ENCODE measurements at places on chromosomes 1 and 21.

DNA sequence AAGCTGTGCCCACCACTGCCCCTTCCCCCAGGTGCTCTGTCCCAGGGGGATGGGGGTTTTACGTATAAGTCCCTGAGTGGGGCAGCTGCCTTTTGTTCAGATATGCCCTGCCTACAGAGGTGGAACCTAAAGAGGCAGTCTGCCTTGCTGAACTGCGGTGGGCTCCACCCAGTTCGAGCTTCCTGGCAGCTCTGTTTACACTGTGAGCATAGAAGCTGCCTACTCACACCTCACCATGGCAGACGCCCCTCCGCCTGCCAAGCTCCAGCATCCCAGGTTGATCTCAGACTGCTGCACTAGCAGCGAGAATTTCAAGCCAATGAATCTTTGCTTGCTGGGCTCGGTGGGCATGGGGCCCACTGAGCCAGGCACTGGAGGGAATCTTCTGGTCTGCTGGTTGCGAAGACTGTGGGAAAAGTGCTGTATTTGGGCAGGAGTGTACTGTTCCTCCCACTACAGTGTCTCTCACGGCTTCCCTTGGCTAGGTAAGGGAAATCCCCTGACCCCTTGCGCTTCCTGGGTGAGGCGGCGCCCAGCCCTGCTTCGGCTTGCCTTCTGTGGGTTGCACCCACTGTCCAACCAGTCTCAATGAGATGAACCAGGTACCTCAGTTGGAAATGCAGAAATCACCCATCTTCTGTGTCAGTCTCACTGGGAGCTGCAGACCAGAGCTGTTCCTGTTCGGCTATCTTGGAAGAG is 17.6 kb upstream of the RWDD3 start:
- no peak for DNase-seq

- DNase-seq: no peak
These were observed 42.1 kb downstream of the KIF1B start for GRCh38 chr1:10252508-10252907.

GRCh38 chr1:207040181-207040533 is 7.6 kb upstream of the C1orf116 start:
- no peak for DNase-seq

- no peak for DNase-seq
These were observed 33.9 kb downstream of the TMEM51 start for GRCh38 chr1:15187175-15188129.

- no peak for DNase-seq
These were observed 307.7 kb downstream of the OMA1 start for GRCh38 chr1:58238846-58239245.

GRCh38 chr1:230123280-230124185 is 56.5 kb downstream of the GALNT2 start:
- DNase-seq: peak; percentile 31

DNA sequence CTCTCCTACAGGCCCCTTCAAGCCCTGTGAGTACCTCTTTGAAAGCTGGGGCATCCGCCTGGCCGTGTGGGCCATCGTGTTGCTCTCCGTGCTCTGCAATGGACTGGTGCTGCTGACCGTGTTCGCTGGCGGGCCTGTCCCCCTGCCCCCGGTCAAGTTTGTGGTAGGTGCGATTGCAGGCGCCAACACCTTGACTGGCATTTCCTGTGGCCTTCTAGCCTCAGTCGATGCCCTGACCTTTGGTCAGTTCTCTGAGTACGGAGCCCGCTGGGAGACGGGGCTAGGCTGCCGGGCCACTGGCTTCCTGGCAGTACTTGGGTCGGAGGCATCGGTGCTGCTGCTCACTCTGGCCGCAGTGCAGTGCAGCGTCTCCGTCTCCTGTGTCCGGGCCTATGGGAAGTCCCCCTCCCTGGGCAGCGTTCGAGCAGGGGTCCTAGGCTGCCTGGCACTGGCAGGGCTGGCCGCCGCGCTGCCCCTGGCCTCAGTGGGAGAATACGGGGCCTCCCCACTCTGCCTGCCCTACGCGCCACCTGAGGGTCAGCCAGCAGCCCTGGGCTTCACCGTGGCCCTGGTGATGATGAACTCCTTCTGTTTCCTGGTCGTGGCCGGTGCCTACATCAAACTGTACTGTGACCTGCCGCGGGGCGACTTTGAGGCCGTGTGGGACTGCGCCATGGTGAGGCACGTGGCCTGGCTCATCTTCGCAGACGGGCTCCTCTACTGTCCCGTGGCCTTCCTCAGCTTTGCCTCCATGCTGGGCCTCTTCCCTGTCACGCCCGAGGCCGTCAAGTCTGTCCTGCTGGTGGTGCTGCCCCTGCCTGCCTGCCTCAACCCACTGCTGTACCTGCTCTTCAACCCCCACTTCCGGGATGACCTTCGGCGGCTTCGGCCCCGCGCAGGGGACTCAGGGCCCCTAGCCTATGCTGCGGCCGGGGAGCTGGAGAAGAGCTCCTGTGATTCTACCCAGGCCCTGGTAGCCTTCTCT is 23.5 kb downstream of the UBE2T start:
- DNase-seq: no peak

DNA sequence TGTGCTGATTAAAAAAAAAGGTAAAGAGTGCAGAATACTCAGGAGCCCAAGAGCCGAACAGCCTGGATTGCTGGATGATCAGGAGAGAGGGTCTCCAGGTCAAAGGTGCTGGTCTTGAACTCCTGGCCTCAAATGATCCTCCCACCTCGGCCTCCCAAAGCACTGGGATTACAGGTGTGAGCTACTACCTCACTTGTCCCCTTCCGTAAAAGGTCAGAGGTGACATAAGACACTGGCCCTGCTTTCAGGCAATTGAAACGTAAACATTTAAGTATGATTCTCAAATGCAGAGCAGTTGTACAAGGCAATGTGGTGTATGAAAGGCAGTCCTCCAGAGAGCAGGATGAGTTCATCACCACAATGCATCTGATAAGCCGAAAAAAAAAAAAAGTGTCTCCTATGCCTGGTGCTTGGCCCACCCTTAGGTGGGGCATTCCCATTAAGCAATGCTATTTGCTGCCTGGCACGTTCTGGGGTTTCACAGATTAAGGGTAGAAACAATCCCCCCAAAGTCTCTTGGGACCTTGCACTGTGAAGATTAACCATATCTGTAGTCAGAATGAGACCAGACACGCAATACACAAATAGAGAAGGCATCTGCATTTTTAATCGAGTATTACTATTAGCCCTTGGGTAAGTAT is 47.7 kb downstream of the PARP1 start:
- peak; percentile 67 for DNase-seq

GRCh38 chr21:45957981-45958600 is 23.5 kb upstream of the COL6A1 start:
- DNase-seq: no peak

GRCh38 chr1:102191723-102192122 is 195.0 kb upstream of the OLFM3 start:
- no peak for DNase-seq

DNA sequence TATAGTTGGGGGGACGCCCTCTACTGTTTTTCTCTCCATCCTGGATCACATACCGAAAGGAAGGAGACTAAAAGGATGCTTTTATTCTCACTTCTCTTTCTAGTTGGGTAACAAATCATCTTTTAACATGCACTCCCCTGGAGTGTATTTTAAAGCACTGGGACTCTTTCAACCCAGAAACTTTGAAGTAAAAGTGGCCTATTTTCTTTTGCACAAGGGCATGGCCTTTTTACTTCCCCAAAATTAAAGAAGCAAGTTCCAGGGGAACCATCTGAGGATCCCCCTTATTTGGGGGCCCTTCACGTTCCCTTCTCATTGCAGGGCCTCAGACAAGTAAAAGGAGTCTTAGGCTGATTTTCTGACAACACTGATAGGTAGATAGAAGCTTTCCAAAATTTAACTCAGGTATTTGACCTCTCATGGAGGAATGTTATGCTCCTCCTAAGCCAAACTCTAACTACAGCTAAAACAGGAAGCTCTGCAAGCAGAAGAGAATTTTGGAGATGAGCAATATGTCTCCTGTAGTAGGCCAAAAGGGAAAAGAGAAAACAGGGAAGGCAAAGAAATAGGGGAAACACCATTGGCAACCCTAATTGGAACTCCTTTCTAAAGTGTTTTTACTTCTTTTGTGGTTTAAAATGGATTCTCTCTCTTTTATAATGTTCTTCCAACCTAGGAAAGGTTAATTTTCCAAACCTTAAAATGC is 8.9 kb upstream of the CD46 start:
- DNase-seq: no peak

- no peak for DNase-seq
These were observed 9.2 kb downstream of the PTBP2 start for GRCh38 chr1:96730574-96731298.

GRCh38 chr1:154607609-154608396 is at the start of gene ADAR:
Gene ADAR (minus strand): TSS chr1:154608186. CDS start chr1:154608006, 180 bp downstream.
- peak; percentile 84 for DNase-seq

GRCh38 chr1:8825985-8826481 is 8.6 kb upstream of the RERE start:
- no peak for DNase-seq

DNA sequence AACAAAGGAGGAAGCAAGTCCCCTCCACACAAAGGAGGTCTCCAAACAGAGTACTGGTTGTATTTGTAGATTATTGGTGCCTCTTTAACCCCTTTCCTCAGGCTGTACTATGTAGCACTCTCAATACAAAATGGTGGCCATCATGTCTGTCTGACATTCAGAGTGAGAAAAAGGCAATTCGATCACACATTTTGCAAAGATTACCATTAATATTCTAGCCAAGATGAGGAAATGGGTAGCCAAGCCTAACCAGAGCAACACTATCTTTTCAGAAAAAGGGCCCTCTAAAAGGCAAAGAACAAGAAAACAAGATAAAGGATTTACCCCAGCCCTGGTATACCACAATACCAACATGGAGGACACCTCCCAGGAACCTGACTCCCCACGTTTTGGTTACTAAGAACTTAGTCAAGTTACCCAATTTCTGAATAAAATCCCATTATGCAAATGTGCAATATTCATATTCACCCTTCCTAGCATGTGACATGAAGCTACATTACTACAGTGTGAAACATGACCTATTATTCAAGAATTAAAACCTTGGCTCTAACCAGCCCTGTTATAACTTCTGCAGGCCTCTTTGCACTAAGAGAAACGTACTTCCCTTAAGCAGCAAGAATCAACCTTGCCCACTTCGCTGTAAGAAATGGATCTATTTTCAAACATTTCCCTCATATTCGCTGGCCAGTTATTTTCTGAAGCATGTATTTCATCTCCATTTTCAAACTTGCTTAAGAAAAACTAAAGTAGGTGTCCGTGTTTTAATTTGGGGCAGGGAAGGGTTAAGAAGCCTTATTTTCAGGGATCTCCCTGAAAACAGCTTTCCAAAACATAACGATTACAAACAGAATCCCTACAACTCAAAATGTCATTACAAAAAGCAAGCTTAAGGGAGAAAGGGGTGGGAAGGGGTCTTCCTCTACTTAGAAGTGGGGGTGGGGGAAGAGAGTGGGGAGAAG is 2.1 kb downstream of the KDM5B start:
- DNase-seq: peak; percentile 37

DNA sequence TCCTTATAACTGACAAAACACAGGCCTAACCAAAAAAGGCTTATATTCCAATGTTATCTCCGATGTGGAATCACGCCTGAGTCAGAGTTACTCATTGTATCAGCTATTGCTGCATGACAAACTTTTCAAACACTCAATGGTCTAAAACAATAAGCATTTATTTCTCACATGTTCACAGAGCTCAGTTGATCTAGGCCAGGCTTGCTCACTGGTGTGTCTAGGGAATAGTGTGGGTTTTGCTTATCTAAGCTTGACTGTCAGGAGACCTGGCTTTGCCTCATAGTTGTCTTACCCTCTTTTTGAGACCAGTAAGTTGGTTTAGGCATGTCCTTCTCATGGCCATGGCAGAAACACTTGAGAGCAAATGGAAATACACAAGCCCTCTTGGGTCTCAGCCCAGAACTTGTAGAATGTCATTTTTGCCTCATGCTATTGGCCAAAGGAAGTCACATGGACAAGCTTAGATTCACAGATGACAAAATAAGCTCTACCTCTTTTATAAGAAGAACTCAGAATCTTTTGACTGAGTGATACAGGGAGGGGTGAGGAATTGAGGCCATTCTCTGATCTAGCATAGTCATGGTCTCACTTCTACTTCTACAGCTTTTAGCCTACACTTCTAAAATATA is 130.8 kb downstream of the HMCN1 start:
- no peak for DNase-seq

DNA sequence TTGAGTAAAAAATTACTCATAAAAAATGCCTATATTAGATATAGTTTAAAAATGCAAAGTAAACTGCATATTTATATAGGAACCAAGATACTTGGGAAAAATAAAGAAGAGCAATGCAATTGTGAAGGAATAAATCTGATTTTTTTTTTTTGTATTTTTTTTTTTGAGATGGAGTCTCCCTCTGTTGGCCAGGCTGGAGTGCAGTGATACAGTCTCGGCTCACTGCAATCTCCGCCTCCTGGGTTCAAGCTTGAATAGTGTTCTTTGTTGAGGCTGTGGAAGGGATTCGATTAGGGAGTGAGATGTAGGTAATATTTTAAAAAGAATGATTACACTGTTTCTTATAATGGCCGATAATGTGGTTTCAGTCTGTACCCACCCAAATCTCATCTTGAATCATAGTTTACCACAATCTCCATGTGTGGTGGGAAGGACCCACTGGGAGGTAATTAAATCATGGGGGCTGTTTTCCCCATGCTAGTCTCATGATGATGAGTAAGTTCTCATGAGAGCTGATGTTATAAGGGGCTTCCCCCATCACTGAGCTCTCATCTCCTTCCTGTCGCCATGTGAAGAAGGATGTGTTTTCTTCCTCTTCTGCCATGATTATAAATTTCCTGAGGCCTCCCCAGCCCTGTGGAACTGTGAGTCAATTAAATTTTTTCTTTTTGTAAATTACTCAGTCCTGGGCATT is 1765.9 kb downstream of the PLA2G4A start:
- DNase-seq: no peak

DNA sequence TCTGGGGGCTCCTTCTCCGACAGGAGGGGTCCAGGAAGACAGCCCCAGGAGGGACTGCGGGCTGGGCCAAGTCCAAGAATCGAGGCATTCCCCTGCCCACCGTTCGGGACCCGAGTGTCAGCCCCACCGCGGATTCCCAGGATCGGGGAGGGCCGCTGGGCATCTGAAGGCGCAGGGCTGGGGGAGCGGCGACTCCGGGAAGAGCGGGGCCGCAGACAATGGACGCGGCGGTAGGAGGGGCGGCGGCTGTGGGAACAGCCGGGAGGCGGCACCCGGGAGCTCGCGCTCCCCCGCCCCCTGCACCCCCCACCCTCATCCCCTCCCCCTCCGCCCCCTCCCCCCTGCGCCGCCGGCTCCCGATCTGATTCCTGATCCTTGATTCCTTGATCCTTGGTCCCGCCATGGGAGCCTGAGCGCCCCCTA is at the start of gene VANGL2:
Gene VANGL2, plus strand, starts transcription at position 342 of the 423 bp plus-strand sequence. CDS start 15,274 bp downstream, outside the sequence.
- no peak for DNase-seq

DNA sequence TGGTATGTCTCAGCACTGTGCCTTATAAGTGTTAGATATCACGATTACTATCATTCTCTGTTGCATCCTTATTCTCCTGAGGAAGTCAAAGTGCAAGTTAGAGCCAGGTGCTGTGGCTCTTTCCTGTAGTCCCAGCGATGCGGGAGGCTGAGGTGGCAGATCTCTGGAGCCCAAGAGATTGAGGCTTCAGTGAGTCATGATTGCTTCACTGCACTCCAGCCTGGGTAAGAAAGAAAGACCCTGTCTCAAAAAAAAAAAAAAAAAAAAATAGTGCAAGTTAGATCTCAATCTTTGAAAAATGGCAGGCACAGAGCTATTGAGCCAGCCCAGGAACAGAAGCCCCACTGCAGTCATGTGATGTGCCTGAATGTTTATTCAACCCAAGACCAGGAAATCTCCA is 147.8 kb upstream of the POGK start:
- DNase-seq: no peak

Data from hematopoietic multipotent progenitor cell treated with erythropoietin and hydrocortisone succinate and interleukin-3 and kit ligand, for 17 days (in vitro differentiated cells).